ENCODE measurements at places on chromosomes 12 and 14. TPM values are rescaled to one million over a fixed set of nuclear protein-coding genes. Genes with fewer than 3 reads are reported as not detected.

The TAS2R50 gene
- total RNA-seq, result 2.3 TPM

The SLC25A21 gene
- 0.50 TPM for total RNA-seq

The GLIPR1L1 gene
- total RNA-seq, result not detected

The FOS gene
- total RNA-seq, result 71.4 TPM

The MYO1H gene
- not detected for total RNA-seq

The MAPKAPK5 gene
- total RNA-seq, result 26.8 TPM

The USP15 gene
- 57.6 TPM for total RNA-seq

The TESPA1 gene
- not detected for total RNA-seq

The ACOT2 gene
- 21.3 TPM for total RNA-seq
